ENCODE measurements at places on chromosomes 12 and 14. TPM values are rescaled to one million over a fixed set of nuclear protein-coding genes. Genes with fewer than 3 reads are reported as not detected.

GRCh38 chr12:74482115-74482514 is 55.5 kb upstream of the ATXN7L3B start:
- no peak overlapping the region for H3K27ac ChIP-seq
- no peak overlapping the region for H3K4me3 ChIP-seq
- H3K36me3 ChIP-seq: no peaks in the 10 kb centered on the region
- H3K27me3 ChIP-seq: no peaks in the 10 kb centered on the region
- no peaks in the 10 kb centered on the region for H3K4me1 ChIP-seq
- no peak for DNase-seq

The WIF1 gene
- not detected for total RNA-seq

GRCh38 chr14:68840454-68840853 is 47.6 kb upstream of the ZFP36L1 start:
- no peaks in the 10 kb centered on the region for H3K27me3 ChIP-seq
- H3K4me1 ChIP-seq: peaks cover 11% of the 10 kb centered on the region
- H3K36me3 ChIP-seq: no peaks in the 10 kb centered on the region
- H3K4me3 ChIP-seq: no peak overlapping the region

The OR4K14 gene
- not detected for total RNA-seq

The KLC1 gene
- total RNA-seq: 219 TPM

DNA sequence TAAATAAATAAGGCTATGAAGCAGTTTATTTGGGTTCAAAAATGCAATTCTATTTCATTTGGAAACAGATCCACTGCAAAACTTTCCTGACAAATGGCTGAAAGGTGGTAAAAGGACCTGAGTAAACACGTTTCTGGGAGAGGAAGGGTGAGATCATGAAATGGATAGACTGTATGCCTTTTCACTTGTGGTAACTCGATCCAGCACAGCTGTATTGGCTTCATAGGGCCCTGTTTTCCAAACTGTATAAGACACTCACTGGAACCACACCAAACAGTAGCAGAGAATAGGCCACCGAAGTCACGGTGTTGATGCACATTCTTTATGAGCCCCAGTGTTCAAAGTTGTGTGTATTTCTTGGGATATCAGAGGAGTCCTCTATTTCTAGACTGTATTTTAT is 325.2 kb upstream of the DIO2 start:
- H3K27ac ChIP-seq: no peak overlapping the region
- peak; percentile 41 for DNase-seq
- H3K36me3 ChIP-seq: no peaks in the 10 kb centered on the region
- H3K4me3 ChIP-seq: no peak overlapping the region

DNA sequence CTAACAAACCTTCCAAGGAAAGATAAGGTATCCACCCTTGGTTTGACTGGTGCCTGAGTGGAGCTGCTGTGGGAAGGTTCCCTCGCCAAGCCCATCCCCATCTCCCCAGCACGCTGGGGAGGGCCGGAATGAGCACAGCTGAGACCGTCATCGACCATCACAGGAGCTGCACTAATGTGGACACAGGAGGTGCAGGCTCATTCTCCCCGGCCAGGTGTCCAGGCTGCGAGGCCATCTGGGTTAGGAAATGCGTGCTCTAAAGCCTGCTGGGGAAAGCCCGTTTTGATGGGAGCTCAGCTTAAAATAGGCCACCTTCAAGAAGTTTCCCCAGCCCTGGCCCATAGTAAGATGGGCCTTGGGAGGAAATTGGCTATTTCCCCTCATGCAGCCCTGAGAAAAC is 35.2 kb upstream of the FOXN3 start:
- no peak for DNase-seq
- H3K4me1 ChIP-seq: no peaks in the 10 kb centered on the region
- H3K36me3 ChIP-seq: no peaks in the 10 kb centered on the region
- no peak overlapping the region for H3K4me3 ChIP-seq
- H3K27ac ChIP-seq: no peak overlapping the region

DNA sequence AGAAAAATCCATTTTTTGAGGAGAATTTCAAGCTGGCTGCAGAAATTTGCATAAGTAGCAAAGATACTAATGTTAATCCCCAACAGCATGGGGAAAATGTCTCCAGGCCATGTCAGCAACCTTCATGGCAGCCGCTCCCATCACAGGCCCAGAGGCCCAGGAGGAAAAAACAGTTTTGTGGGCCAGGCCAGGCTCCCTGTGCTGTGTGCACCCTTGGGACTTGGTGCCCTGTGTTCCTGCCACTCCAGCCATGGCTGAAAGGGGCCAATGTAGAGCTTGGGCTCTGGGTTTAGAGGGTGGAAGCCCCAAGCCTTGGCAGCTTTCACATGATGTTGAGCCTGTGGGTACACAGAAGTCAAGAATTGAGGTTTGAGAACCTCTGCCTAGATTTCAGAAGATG is 76.3 kb downstream of the MGAT4C start:
- no peaks in the 10 kb centered on the region for H3K4me1 ChIP-seq
- H3K4me3 ChIP-seq: no peak overlapping the region
- no peaks in the 10 kb centered on the region for H3K36me3 ChIP-seq
- H3K27ac ChIP-seq: no peak overlapping the region

The RHOJ gene
- 4.1 TPM for total RNA-seq

The TFCP2 gene
- 9.4 TPM for total RNA-seq

The CTSG gene
- not detected for total RNA-seq

GRCh38 chr14:32020882-32021281 is 56.2 kb upstream of the ARHGAP5 start:
- no peaks in the 10 kb centered on the region for H3K4me1 ChIP-seq
- no peaks in the 10 kb centered on the region for H3K27me3 ChIP-seq
- no peak for DNase-seq
- H3K36me3 ChIP-seq: no peaks in the 10 kb centered on the region

The PLD4 gene
- total RNA-seq: 0.17 TPM

DNA sequence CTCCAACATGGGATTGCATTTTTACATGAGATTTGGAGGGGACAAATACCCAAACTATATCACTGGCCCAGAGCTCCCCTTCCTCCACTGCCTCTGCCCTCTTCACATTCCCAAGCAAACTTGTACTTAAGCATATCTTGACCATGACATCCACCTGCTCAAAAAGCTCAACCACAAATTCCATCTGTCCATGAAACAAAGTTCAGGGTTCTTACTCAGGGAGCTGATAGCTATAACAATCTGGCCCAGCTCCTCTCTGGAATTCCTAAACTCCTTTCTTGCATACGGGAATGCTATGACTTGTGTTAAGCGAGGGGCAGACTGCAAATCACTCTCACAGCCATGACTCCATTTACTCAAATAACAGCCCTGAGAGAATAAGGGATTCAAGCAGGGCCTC is 152.1 kb downstream of the GALC start:
- no peak overlapping the region for H3K27ac ChIP-seq
- no peak overlapping the region for H3K4me3 ChIP-seq
- no peaks in the 10 kb centered on the region for H3K27me3 ChIP-seq
- H3K4me1 ChIP-seq: no peaks in the 10 kb centered on the region

GRCh38 chr12:49403971-49404450 is 36.7 kb downstream of the SPATS2 start:
- DNase-seq: no peak
- no peaks in the 10 kb centered on the region for H3K4me1 ChIP-seq
- H3K27me3 ChIP-seq: no peaks in the 10 kb centered on the region
- no peak overlapping the region for H3K4me3 ChIP-seq

DNA sequence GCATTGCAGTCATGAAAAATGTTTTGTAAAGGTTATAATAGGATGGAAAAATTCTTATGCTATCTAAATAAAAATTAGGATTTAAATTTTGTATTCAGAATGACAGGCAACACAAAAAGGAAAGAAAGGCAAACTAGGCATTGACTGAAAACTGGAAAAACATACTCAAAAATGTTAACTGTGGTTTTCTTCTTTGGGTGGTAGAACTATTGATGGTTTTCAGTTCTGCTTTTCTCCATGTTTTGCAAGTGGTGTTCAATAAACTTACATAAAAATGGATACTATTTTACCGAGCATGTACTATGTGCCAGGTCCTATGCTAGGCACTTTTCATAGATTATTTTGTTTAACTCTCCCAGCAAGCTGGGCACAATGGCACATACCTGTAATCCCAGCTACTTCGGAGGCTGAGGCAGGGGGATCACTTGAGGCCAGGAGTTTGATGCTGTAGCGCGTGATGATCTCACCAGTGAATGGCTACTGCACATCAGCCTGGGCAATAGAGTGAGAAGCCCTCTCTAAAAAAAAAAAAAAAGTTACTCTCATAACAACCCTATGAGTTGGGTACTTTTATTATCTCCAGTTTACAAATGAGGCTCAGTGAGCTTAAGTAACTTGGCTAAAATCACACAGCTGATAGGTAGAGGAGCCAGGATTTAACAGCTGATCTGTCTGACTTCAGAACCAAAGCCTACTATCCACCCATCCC is 26.3 kb upstream of the TCP11L2 start:
- no peak overlapping the region for H3K27ac ChIP-seq
- no peaks in the 10 kb centered on the region for H3K36me3 ChIP-seq
- no peaks in the 10 kb centered on the region for H3K4me1 ChIP-seq
- no peak for DNase-seq

- no peaks in the 10 kb centered on the region for H3K27me3 ChIP-seq
- no peak overlapping the region for H3K4me3 ChIP-seq
- no peak overlapping the region for H3K27ac ChIP-seq
- H3K36me3 ChIP-seq: no peaks in the 10 kb centered on the region
- H3K4me1 ChIP-seq: no peaks in the 10 kb centered on the region
These were observed 18.7 kb downstream of the CKAP4 start for GRCh38 chr12:106229036-106229591.

DNA sequence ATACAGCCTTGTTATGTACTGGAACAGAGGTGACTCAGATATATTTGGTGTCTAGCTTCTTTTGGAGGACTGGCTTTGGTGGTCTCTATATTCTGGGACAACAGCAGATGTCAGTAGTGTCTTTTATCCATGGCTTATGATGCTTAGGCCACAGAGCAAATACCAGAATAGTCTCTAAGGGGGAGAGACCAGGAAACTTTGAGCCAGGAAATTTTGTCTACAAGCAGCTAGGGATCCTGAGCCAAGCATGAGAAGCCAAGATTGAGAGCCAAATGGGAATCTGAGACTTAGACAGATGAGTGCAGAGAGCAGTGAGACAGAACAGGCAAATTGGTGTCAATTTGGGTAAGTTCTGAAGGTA is 28.4 kb upstream of the PTPRR start:
- no peaks in the 10 kb centered on the region for H3K36me3 ChIP-seq
- H3K27ac ChIP-seq: no peak overlapping the region
- no peak overlapping the region for H3K4me3 ChIP-seq

The MIPOL1 gene
- 8.6 TPM for total RNA-seq

- peaks cover 28% of the 10 kb centered on the region for H3K4me1 ChIP-seq
- no peaks in the 10 kb centered on the region for H3K36me3 ChIP-seq
- no peak overlapping the region for H3K27ac ChIP-seq
- H3K4me3 ChIP-seq: no peak overlapping the region
- no peak for DNase-seq
These were observed 40.0 kb upstream of the CTDSP2 start for GRCh38 chr12:57886542-57886941.

The NXPH4 gene
- 0.50 TPM for total RNA-seq

The KIF5A gene
- total RNA-seq: 0.51 TPM

DNA sequence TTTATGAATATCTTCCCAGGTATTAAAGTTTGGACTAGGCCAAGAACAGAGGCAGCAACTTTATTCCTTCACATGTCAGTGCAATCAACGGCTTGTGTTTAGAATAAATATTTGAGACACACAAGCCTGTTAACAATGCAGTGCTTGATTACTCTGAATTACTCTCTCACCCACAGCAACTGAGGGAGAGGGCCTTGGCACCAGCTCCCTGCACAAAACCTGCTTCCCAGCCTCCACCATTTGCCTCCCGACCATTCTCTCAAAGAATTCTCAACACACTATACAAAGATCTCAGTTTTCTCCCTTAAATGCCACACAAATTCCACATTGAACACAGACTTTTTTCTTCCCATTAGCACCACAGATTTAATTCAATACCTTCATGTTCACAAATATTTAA is 77.0 kb downstream of the STON2 start:
- no peak overlapping the region for H3K27ac ChIP-seq
- no peaks in the 10 kb centered on the region for H3K36me3 ChIP-seq
- no peak overlapping the region for H3K4me3 ChIP-seq
- H3K27me3 ChIP-seq: no peaks in the 10 kb centered on the region

The IRAK3 gene
- 7.4 TPM for total RNA-seq

DNA sequence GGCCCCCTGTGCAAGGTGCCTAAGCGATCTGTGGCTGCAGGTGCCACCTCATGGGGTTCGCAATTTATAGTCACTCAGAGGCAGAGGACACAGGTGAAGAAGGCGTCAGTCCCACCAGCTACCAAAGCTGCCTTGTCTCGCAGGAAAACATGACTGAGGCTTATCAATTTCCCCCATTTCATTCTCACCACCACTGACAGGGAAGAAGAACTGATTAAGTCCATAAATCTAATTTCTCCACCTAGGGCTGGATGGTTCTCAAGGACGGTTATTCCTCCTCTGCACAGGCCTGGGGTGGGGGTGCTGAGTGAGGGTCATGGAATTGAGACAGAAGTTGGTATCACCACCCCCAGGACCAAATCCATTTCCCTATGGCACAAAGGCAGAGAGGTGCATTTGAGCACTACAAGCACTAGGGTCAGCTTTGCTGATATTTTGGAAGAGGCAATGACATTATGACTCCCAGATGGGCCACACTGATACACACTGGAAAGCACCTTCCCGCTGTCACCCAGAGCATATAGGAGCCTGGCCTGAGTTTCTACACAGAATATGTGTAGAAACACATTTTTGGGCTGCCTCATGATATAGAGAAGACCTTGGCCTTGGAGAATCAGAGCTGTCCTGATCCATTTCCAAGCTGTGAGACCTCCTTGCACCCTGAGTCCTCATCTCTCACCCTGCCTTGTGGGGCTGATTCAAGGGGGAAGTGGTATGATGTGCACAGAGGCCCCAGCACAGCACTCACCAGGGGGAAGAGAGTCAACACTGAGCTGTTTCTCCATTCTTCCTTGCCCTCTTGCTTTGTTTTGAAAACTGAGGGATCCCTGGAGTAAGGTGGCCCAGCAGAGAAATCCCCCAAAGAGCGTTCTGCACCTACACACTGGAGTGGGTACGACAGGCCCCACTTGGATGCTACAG is 59.4 kb downstream of the PITPNM2 start:
- DNase-seq: no peak
- H3K27ac ChIP-seq: no peak overlapping the region
- H3K4me1 ChIP-seq: peaks cover 27% of the 10 kb centered on the region
- no peaks in the 10 kb centered on the region for H3K36me3 ChIP-seq
- H3K4me3 ChIP-seq: no peak overlapping the region

DNA sequence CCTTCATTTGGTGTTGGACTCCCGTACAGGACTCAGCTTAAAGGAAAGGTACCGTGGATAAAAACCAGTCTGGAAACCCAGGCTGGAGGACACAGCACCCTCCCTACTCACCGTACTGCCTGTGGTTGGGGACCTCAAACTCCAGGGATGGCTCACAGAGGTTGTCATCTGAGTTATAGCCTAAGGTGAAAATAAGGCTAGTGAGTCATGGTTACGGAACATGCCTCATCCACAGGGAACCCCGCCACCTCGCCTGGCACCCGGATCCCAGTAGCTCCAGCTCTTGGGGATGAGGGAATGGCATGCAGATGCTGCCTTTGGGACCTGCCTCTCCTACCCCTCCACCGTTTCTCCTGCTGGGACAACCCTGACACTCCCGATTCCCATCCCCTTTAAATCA is 36.8 kb upstream of the GPR68 start:
- H3K36me3 ChIP-seq: no peaks in the 10 kb centered on the region
- peak; percentile 42 for DNase-seq
- no peak overlapping the region for H3K27ac ChIP-seq
- H3K4me3 ChIP-seq: no peak overlapping the region
- H3K27me3 ChIP-seq: no peaks in the 10 kb centered on the region
